ENCODE measurements at places on chromosomes 3 and 15.

DNA sequence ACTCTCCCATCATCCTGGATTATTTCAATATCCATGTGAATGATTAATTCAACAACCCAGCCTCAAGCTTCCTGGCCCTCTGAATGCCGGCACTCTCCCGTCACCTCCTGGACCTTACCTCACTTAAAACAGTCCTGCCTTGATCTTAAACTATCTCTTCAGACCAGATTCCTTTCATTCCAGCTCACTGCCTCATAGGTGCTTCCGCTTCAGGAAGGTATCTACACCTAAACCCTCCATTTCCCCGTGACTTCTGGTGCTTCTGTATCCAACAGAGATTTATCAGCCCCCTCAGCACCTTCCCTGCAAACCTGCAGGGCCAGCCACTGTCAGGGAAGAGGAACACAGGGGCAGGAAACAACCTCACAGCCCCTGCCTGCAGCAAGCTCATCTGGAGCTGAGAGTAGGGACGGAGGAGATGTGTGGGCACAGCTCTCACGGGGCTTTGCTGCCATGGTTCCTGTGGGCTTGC is 98.9 kb upstream of the TJP1 start:
- no peak for DNase-seq

- no peak for DNase-seq
Measured at GRCh38 chr3:156661155-156661554, 13.2 kb upstream of the TIPARP start.

DNA sequence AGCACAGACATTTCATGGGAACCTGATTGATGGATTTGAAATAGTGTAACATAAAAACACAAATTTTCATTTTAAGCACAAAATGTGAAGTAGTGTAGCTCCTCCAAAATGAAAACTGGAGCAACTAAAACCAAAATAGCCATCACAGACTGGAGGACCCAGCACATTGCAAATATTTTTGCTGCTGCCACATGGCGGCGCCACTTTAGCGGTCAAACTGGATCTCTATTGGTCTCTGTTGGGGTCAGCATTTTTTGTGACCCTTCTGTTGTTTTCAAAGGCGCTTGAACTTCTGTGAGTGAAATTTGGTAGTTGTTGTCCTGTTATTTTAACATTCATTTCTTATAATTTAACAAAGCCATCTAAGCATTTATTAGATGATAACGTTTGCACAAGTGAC is 259.9 kb downstream of the IL20RB start:
- no peak for DNase-seq

GRCh38 chr3:109059264-109059663 is 58.7 kb downstream of the MORC1 start:
- no peak for DNase-seq

- no peak for DNase-seq
Measured at GRCh38 chr3:143200001-143200924, 80.7 kb downstream of the CHST2 start.

Measured in stimulated activated CD4-positive, alpha-beta T cell treated with anti-CD3 and anti-CD28 coated beads, Interleukin-1b, Interleukin-23, amount 100 ng/mL, for 4 hours (primary cell).